Stimulated activated CD8-positive, alpha-beta memory T cell treated with anti-CD3 and anti-CD28 coated beads, Interleukin-7, amount 100 ng/mL, for 24 hours (primary cell): ENCODE measurements at places on chromosomes 3 and 15.

DNA sequence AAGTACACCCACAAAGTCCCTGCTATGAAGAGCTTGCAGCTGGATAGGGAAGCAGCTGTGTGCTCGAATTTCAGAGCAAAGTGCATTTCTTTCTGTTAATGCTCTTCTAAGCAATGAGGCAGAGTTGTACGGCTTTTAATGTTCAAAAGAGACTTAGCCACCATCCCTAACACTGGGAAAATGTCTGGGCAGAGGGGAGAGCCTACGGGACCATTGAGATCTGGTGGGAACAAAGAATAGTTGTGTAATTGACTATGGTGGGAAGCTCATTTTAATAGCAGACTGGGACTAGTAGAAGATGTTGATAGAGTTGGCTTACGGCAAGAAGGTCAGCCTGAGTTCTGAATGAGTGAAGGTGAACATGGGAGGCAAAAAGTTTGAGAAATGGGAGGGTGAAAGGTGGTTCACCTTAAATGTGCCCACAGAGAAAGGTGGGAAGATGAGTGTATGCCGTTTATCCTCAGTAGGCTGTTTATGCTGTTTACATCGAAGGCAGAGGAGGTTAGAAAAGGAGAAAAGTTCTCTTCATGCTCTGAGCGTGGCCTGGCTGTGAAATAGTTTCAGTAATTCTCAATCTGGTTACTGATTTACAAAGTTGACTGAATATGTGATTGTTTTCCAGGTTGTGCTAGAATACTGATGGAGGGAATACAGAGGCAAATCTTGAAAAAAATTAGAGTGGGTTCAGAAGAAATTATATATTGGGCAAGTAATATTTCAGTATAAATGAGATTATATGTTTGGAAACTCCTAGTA, 22.9 kb upstream of the UTS2B start:
- no peak for DNase-seq

DNA sequence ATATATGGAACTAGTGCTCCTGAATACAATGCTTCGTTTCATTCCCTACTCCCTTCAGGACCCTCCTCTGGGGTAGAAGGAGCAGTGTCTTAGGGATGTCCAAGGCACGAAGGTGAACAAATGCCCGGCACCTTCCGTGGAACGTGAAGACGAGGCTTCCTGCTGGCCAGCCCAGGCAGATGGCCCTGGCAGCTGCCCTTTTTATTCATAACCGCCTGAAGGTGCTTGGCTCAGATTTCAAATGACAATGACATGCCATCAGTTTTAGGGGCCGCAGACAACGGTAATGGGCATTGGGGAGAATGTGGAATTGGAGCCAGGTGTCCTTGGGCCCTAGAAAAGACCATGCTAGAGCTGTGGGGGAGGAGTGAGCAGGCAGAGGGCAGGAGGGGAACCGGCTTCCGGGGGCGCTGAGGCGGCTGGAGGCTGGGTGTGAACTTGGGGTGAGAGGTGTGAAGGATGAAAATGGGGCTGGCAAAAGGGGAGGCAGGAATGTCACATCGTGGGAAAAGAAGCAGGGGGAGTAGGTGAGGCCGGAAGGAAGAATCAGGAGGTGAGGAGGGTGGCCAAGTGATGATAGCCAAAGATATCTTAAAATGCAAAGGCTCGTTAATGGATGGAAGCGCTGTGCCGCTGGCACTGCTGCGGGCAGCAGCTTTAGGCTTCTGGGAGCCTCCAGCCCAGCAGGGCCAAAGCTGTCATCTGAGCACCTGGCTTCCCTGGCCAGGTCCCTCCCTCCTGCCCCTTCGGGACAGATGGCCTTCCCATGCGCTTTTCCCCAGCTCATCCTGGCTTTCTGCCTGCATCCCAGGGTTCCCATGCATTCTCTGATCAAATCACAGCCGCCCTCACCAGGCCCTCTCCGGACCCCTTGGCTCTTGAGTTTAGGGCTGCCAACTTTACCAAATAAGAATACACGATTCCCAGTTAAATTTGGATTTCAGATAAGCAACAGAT, 93.7 kb downstream of the TMEM266 start:
- no peak for DNase-seq

- no peak for DNase-seq
These were observed 5.9 kb upstream of the ACP3 start for GRCh38 chr3:132311316-132311715.

DNA sequence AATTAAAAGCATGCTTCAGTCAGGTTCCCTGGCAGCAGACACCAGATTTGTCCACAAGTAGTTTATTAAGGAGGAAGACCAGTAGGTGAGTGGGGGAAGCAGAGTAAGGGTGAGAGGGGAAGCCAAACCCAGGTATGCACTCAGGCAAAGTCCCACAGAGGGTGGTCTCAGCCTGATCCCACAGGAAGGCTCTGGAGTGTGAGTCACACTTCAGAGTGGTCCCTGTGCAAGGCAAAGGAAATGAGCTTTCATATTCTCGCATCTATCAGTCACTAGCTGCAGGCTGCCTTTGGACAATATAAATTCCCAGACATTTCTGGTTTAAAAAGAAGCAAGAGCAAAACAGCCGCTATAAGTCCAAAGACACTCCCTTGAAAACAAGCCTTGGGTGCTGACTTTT, 78.5 kb downstream of the TRANK1 start:
- DNase-seq, result no peak

- DNase-seq, result no peak
These were observed 162.4 kb upstream of the CFAP20DC start for GRCh38 chr3:59212128-59212779.

DNA sequence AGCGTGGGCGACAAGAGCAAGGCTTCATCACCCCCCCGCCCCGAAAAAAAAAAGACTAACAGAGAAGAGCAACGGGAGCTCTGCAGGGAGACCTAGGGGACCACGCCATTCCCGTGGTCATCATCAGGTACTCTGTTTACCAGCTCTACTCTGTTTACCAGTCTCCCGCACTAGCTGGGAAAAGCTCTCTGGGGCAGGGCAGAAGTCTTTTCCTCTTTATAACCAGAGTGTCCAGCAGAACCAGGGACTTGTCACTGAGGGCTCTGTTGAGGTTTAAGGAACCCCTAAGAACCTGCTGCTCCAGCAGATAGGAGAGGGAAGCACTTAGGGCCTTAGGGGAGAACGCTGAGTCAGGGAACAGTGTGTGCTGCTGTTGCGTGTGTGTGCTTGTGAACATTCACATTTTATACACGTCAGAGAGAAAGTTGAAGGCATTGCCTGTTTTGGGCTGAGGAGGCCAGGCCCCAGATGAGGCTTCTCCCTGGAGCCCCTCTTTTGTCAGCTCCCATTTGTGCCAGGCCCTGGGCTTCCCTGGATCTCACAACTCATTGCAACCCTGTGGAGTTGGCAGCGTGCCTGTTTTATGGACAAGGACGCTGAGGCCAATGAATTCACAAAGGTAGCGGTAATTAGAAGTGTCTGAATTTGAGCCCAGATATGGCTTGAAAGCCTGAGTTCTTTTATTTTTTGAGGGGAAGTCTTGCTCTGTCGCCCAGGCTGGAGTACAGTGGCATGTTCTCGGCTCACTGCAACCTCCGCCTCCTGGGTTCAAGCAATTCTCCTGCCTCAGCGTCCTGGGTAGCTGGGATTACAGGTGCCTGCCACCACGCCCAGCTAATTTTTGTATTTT, 24.2 kb upstream of the ERICH6 start:
- no peak for DNase-seq
